Naive thymus-derived CD8-positive, alpha-beta T cell (primary cell): ENCODE measurements at places on chromosomes 12 and 14. TPM values are rescaled to one million over a fixed set of nuclear protein-coding genes. Genes with fewer than 3 reads are reported as not detected.

DNA sequence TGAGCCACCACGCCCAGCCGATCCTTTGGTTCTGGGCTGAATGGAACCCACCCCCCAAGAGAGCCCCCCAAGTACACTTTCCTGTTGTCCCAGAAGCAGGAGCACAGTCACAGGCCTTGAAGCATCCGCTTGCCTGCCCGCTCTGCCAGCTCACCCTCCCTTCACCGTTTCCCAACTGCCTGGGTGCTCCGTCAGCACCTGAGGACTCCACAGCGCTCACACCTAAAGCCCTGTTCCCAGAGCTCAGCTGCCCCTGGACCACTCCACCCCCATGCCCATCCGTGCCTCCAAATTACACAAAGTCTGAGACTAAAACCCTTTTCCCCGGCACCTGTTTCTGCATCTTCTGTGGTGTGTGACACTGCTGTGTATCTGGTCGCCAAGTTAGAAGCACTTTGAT is 44.3 kb upstream of the TRAF3 start:
- no peaks in the 10 kb centered on the region for H3K36me3 ChIP-seq
- no peak overlapping the region for H3K27ac ChIP-seq
- no peaks in the 10 kb centered on the region for H3K4me1 ChIP-seq
- no peak overlapping the region for H3K4me3 ChIP-seq

DNA sequence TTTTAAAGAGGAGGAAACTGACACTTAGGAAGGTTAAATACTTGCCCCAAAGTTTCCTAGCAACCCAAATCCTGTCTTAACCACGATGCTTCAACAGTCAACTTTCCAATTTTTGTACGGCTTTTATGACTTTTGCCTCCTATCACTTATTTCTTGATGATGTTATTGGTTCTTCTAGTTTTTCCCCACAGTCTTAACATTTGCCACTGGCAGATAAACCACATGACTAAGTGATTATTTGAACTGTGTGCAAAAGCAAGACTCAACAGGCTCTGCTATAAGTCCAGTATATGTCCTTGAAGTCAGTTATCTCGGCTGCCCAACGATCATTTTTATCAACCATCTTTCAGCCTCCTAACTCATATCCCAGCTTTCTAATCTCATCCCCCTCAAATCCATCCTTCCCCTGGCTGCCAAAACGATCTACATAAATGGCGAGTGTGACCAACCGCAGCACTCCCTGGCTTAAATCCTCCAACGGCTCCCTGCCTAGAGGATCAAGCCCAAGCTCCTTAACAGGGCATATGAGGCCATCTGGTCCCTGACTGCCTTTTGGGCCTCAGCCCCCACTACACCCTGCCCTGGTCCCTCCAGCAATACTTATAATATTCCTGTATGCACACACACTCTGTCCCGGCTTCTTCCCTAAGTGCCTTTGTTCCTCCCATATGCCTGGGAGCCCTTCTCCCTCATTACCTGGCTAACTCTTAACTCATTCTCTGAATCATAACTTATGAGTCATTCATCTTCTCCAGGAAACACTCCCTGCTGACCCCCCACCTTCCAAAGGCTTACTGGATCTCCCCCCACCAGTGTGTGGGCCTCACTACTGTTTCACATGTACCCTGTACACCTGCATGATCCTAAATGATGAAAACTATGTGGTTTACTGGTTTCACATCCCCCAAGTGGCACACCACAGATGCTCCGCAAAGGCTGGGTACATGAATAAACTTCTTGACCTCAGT is 8.8 kb downstream of the VPS37B start:
- peaks cover 86% of the 10 kb centered on the region for H3K4me1 ChIP-seq
- no peaks in the 10 kb centered on the region for H3K27me3 ChIP-seq
- DNase-seq, result no peak
- peak overlapping the region; percentile 80 for H3K4me3 ChIP-seq

GRCh38 chr12:104670439-104671408 is 214.0 kb downstream of the CHST11 start:
- peak overlapping the region; percentile 50 for H3K4me3 ChIP-seq
- H3K4me1 ChIP-seq, result peaks cover 47% of the 10 kb centered on the region
- no peaks in the 10 kb centered on the region for H3K36me3 ChIP-seq

GRCh38 chr14:61502459-61503093 is 181.2 kb downstream of the PRKCH start:
- H3K36me3 ChIP-seq, result peaks cover 47% of the 10 kb centered on the region
- H3K4me3 ChIP-seq, result peak overlapping the region; percentile 81
- peak overlapping the region; percentile 98 for H3K27ac ChIP-seq
- peaks cover 96% of the 10 kb centered on the region for H3K4me1 ChIP-seq

Gene OAS2
- 42.8 TPM for total RNA-seq

Gene TEX22
- 7.5 TPM for total RNA-seq

Gene HOXC12
- not detected for total RNA-seq

Gene PTCSC3
- not detected for total RNA-seq

Gene RFX4
- total RNA-seq, result not detected

- no peaks in the 10 kb centered on the region for H3K27me3 ChIP-seq
- no peak for DNase-seq
- H3K4me3 ChIP-seq, result no peak overlapping the region
- peaks cover 57% of the 10 kb centered on the region for H3K4me1 ChIP-seq
- no peak overlapping the region for H3K27ac ChIP-seq
These were observed 8.4 kb downstream of the ACVR1B start for GRCh38 chr12:51959921-51960320.

Gene NEMF
- 122 TPM for total RNA-seq

- no peak for DNase-seq
- H3K27ac ChIP-seq, result no peak overlapping the region
- H3K4me1 ChIP-seq, result no peaks in the 10 kb centered on the region
- no peaks in the 10 kb centered on the region for H3K27me3 ChIP-seq
- no peak overlapping the region for H3K4me3 ChIP-seq
These were observed 17.3 kb downstream of the HIP1R start for GRCh38 chr12:122852336-122853275.

- H3K4me1 ChIP-seq, result no peaks in the 10 kb centered on the region
- no peak overlapping the region for H3K4me3 ChIP-seq
- H3K36me3 ChIP-seq, result no peaks in the 10 kb centered on the region
- peaks cover 22% of the 10 kb centered on the region for H3K27me3 ChIP-seq
These were observed 74.6 kb downstream of the GLRX5 start for GRCh38 chr14:95609398-95609990.

Gene SRSF9
- total RNA-seq, result 157 TPM

Gene WNT5B
- not detected for total RNA-seq

- no peaks in the 10 kb centered on the region for H3K36me3 ChIP-seq
- peaks cover 4% of the 10 kb centered on the region for H3K27me3 ChIP-seq
These were observed 232.6 kb upstream of the TBX3 start for GRCh38 chr12:114916541-114916940.

GRCh38 chr12:117187421-117187820 is 2.8 kb downstream of the FBXO21 start:
- no peaks in the 10 kb centered on the region for H3K27me3 ChIP-seq
- no peak for DNase-seq
- H3K36me3 ChIP-seq, result peaks cover 4% of the 10 kb centered on the region
- no peak overlapping the region for H3K4me3 ChIP-seq
- peaks cover 17% of the 10 kb centered on the region for H3K4me1 ChIP-seq

DNA sequence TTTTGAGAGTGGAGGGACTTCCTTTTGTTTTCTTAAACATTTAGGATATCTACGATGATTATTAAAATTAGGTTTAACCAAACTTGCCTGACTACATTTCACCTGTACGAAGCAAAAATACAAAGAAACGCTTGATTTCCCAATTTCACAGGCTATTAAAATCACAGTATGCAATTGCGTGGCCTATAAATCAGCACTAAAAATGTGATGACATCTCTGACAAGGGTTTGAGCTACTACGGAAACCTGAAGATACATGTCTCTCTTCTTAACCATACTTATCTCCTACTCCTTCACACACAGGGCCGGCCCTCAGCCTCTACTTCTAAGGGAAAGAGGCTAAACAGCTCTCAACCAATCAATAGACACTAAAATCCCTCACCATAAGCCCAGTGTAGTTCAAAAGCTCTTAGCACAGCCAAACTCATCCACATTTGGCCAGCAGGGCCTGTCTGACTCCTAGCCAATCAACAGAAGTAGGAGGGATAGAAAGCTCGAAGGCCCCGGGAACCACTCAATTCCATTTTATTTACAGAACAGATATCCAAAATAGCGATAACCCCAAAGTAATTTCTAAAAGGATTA is 137.3 kb downstream of the FOXN3 start:
- peaks cover 52% of the 10 kb centered on the region for H3K36me3 ChIP-seq
- H3K27ac ChIP-seq, result no peak overlapping the region
- peaks cover 75% of the 10 kb centered on the region for H3K4me1 ChIP-seq
- H3K4me3 ChIP-seq, result no peak overlapping the region
- no peak for DNase-seq
- no peaks in the 10 kb centered on the region for H3K27me3 ChIP-seq

Gene ANKRD33
- not detected for total RNA-seq

Gene WNT1
- total RNA-seq, result 0.52 TPM

GRCh38 chr12:1147821-1148220 is 156.8 kb downstream of the ERC1 start:
- no peak overlapping the region for H3K4me3 ChIP-seq
- H3K27ac ChIP-seq, result no peak overlapping the region
- peaks cover 18% of the 10 kb centered on the region for H3K36me3 ChIP-seq
- H3K27me3 ChIP-seq, result no peaks in the 10 kb centered on the region
- no peaks in the 10 kb centered on the region for H3K4me1 ChIP-seq

Gene GSG1
- not detected for total RNA-seq

Gene REP15
- not detected for total RNA-seq

- H3K4me3 ChIP-seq, result no peak overlapping the region
- no peaks in the 10 kb centered on the region for H3K36me3 ChIP-seq
- H3K4me1 ChIP-seq, result no peaks in the 10 kb centered on the region
- no peak overlapping the region for H3K27ac ChIP-seq
- no peaks in the 10 kb centered on the region for H3K27me3 ChIP-seq
These were observed 34.6 kb downstream of the P2RX7 start for GRCh38 chr12:121167232-121167820.

GRCh38 chr12:58009405-58010195 is 68.2 kb downstream of the ATP23 start:
- no peak overlapping the region for H3K4me3 ChIP-seq
- no peak for DNase-seq
- H3K27me3 ChIP-seq, result peaks cover 7% of the 10 kb centered on the region
- no peak overlapping the region for H3K27ac ChIP-seq

- H3K4me3 ChIP-seq, result no peak overlapping the region
- no peak for DNase-seq
- H3K36me3 ChIP-seq, result no peaks in the 10 kb centered on the region
- no peaks in the 10 kb centered on the region for H3K4me1 ChIP-seq
- no peak overlapping the region for H3K27ac ChIP-seq
- peaks cover 24% of the 10 kb centered on the region for H3K27me3 ChIP-seq
These were observed 41.2 kb upstream of the PTCSC3 start for GRCh38 chr14:36217732-36218131.

GRCh38 chr12:93009533-93009932 is 80.4 kb upstream of the EEA1 start:
- no peaks in the 10 kb centered on the region for H3K27me3 ChIP-seq
- no peaks in the 10 kb centered on the region for H3K4me1 ChIP-seq
- H3K36me3 ChIP-seq, result no peaks in the 10 kb centered on the region
- no peak overlapping the region for H3K27ac ChIP-seq
- H3K4me3 ChIP-seq, result no peak overlapping the region
- DNase-seq, result no peak

- DNase-seq, result no peak
- H3K4me1 ChIP-seq, result no peaks in the 10 kb centered on the region
- peaks cover 21% of the 10 kb centered on the region for H3K27me3 ChIP-seq
- H3K27ac ChIP-seq, result no peak overlapping the region
- no peaks in the 10 kb centered on the region for H3K36me3 ChIP-seq
- H3K4me3 ChIP-seq, result no peak overlapping the region
These were observed 113.0 kb downstream of the TMEM30B start for GRCh38 chr14:61168141-61168540.

DNA sequence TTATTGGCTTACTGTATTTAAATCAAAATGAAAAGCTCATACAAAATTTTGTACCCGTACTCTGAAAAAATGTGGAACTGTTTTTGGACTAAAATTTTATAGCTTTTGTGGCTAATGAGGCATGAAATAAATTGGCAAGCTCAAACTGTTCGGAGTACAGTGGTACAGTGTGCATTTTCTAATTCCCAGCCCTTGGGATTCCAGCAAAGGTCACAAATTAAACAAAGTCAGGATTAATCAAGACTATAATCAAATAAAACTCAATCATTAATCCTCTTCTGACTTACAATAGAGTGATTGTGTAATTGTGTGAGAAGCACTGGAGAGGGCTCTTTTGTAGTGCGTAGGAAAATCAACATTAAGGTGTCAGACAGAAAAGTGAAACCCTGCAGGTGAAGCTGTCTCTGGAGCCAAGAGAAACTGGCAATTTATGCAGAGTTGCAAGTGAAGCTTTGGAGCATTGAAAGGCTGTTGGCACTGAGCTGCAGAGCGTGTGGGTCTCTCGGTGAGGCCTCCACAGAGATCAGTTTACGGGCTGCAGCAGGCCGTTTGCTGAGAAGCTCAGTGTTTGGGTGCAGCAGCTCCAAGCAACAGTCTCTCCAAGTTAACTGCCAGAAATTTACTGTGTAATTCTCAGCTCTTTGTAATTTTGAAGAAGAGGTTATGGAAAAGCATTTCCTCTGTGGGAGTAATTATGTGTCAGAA is 275.9 kb downstream of the FBXL14 start:
- no peak overlapping the region for H3K27ac ChIP-seq
- H3K4me3 ChIP-seq, result no peak overlapping the region
- H3K27me3 ChIP-seq, result no peaks in the 10 kb centered on the region
- H3K4me1 ChIP-seq, result no peaks in the 10 kb centered on the region
- DNase-seq, result no peak

Gene GALNT16
- not detected for total RNA-seq

DNA sequence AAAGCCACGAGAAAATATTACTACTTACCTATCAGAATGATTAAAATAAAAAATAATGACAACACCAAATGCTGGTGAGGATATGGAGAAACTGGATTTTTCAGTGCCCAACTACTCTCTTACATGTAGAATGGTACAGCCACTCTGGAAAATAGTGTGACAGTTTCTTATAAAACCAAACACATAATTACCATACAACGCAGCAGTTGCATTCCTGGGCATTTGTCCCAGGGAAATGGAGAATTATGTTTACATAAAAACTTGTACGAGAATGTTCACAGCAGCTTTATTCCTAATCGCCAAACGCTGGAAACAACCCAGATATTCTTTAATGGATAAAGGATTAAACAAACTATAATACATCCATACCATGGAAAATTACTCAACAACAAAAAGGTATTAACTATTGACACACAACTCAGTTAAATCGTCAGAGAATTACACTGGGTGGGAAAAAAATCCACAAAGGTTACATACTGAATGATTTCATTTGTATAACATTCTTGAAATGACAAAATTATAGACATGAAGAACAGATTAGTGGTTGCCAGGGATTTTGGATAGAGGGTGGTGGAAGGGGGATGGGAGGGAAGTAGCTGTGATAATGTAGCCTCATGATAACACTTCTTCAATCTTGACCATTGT is 35.4 kb downstream of the TAOK3 start:
- H3K4me1 ChIP-seq, result peaks cover 66% of the 10 kb centered on the region
- H3K27ac ChIP-seq, result no peak overlapping the region
- H3K27me3 ChIP-seq, result no peaks in the 10 kb centered on the region
- no peak for DNase-seq

Gene SMAGP
- 6.9 TPM for total RNA-seq

DNA sequence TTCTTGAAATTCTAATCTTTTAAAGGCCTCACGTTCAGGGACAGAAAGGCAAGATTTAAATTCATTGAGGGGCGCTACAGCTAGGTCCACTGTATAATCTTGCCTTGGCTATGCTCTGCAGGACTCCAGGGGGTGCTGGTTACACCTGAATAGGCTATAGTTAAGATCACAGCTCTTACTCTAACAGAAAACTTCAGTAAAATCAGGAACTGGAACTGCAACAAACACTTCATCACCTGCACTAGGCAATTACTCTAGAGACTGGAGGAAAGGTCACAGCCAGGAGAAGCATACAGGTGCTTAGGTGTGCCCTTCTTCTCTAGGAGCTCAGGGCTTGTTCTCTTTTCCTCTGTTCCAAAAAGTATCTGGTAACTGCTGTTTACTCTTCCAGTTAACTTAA is 20.9 kb downstream of the SLCO1C1 start:
- no peak for DNase-seq
- no peaks in the 10 kb centered on the region for H3K36me3 ChIP-seq
- H3K27me3 ChIP-seq, result no peaks in the 10 kb centered on the region
- H3K27ac ChIP-seq, result no peak overlapping the region
- no peaks in the 10 kb centered on the region for H3K4me1 ChIP-seq
